ENCODE measurements at places on chromosomes 2 and 18.

- DNase-seq, result no peak
These were observed 17.0 kb upstream of the LINC00305 start for GRCh38 chr18:64165906-64166305.

DNA sequence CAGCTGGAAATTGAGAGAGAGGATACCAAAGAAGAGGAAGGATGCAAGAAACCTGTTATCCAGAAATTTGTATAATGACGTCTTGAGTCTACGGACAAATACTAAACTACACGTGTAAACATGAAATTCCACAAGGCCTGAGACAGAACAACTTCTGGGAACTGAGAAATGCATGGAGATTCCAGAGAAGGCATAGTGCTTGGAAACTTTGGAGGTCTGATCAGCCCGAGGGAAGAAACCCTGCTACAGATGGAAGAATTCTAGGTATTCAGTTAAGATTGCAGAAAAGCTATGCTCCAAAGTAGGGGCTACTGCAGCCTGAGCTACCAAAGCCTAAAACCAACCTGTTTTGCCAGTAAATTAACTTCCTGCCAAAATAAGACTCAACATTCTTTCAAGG lies 120.4 kb downstream of the PDCL3 start:
- DNase-seq, result no peak

GRCh38 chr2:158600155-158600802 lies 143.5 kb downstream of the PKP4 start:
- no peak for DNase-seq

GRCh38 chr2:10490806-10491291 lies 42.7 kb upstream of the ODC1 start:
- no peak for DNase-seq

- DNase-seq, result no peak
These were observed 88.8 kb downstream of the CRIM1 start for GRCh38 chr2:36444216-36444936.

GRCh38 chr2:192484903-192485302 lies 290.2 kb upstream of the TMEFF2 start:
- DNase-seq, result no peak

All from T-helper 9 cell (primary cell).